ENCODE measurements at places on chromosomes 3 and 15.

DNA sequence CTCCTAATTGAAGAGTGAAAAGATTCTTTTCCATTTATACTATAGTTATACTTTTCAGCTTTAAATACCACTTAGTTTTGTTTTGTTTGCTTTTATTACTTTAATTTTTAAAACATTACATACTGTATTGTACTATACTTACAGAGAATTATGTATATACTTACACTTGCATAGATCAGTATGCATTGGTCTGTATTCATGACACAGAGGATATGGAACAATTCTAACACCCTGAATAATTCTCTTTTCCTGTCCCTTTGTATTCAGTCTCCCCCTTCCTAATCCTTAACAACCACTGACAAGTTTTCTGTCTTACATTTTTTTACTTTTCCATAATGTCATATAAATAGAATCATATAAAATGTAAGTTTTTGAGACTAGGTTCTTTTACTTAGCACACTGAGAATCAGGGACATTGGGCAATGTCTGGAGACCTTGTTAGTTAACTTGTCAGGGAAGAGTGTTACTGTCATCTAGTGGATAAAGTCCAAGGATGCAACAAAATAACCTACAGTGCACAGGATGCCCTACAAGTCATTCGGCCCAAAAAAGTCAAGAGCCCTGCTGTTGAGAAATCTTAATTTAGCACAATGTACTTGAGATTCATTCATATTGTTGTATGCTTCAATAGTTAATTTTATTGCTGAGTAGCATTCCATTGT is 95.7 kb upstream of the MCTP2 start:
- DNase-seq = no peak

DNA sequence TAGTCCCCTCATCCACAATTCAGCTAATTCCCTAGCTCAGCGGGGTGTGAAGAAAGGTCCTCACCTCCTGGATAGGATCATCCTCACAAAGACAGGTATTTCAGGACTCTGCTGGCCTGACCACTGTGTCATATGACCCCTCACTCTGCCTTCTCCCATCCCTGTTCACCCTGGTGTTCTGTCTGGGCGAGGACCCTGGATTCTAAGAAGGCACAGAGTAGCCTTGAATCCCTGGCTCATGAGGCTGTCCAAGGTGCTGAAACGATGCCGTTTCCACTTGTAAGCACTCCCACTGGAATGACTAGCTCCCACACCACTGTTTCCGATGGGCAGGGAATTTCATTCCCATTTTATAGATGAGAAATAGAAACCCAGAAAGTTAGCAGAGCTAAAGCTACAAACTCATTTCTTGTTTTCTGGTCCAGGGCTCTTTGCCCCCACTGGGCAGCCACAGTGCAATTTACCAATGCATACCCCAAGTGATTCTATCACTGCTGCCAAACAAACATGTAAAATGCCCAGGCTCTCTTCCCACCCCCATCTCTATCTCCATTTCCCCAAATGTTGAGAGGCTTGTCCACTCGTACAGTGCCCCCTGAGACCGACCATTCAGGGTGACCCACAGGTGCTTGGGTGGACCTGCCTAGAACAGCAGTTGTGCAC is 83.2 kb downstream of the RAB11A start:
- no peak for DNase-seq

- peak; percentile 31 for DNase-seq
Observed at GRCh38 chr3:143294188-143294587, 174.6 kb downstream of the CHST2 start.

GRCh38 chr3:36741285-36741684 is 23.1 kb downstream of the DCLK3 start:
- DNase-seq = no peak

DNA sequence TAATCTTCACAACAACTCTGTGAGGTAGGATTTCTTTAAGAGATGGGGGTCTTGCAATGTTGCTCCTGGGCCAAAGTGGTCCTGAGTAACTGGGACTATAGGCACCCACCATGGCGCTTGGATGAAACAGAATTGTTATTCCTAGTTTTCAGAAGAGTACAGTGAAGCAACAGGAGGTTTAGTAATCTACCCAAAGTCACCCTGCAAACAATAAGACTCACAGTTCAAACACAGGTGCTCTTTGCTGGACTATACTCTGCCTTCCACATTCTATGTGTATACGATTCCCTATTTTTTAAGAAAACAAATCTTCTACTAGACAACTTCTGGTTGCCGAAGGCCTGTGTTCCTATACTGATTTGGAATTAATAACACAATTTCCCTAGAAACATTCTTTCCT is 8.1 kb downstream of the C3orf70 start:
- DNase-seq = no peak

DNA sequence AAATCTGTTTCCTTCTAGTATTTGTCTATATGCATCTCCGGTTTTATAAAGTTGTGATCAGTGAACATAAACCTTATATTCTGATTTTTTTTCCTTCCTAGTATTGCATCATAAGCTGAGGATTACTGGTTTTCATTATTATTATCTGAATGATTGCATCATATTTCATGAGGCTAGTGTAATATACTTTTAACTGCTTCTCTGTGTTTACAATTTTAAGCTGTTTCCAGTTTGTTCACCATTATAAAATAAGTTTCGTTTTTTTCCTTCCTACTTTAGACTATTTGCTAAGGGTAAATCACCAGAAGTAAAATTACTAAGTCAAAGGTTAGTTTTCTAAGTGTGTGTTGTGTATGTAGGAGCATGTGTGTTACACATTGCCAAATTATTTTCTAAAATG is 20.2 kb downstream of the SEMA6D start:
- no peak for DNase-seq

- no peak for DNase-seq
Observed at GRCh38 chr3:24812116-24812515, 317.5 kb upstream of the THRB start.

DNA sequence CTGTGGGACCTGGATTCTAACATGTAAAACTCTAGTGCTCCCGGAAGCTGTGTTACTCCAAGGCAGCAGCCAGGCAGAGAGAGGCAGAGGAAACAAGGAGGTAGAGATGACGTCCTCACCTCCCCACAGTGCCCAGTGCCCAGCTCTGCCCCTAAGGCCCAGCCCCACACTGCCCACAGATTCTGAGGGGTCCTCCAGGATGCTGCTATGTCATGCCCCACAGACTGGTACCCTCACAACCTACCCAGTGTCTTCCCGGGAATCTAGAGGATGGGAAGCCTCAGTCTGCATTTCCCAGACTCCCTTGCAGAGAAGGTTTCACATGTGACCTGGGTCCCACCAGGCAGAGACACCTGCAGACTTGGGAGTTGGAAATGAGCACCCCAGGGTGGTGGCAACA is 75.9 kb upstream of the PCSK6 start:
- no peak for DNase-seq

- no peak for DNase-seq
Observed at GRCh38 chr15:80060356-80061006, 1.0 kb downstream of the ZFAND6 start.

DNA sequence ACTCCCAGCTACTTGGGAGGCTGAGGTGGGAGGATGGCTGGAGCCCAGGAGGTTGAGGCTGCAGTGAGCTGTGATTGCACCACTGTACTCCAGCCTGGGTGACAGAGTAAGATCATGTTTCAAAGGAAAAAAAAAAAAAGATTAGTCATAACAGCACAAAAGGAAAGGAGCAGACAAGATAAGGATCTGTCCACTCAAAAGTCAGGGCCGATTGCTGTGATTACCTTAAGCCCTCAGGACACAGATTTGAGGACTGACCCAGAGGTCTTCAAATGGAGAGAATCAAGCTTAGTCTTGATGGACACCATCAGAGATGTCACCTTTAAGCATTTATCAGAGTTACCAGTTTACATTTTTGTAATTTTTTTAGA is 23.9 kb upstream of the HEG1 start:
- DNase-seq = no peak

GRCh38 chr3:139427283-139428060 is 38.0 kb upstream of the COPB2 start:
- peak; percentile 49 for DNase-seq

DNA sequence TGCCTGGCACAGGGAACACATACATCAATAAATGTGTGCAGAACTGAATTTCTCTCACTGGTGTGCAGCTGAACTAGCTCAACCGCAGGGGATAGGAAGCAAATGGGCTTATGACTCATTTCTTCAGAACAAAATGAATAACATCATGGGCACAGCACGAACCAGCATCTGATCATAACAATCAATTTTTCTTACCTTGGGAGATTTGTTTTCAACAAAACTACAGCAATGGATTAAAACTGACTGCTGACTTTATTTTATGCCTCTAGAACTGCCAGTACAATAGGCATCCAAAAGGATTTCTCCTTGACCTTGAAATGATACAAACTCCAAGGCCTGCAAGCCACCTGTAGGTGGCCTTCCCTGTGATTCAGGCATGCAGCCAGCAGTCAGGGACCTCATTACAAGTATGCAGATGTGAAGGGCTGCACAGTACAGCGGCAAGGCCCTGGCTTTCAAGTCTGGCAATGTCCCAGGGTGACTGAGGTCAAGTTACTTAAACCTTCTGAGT is 26.1 kb downstream of the TAMM41 start:
- no peak for DNase-seq

GRCh38 chr15:69713726-69714559 is 261.3 kb downstream of the RPLP1 start:
- DNase-seq = no peak

GRCh38 chr3:127184870-127185216 is 8.1 kb upstream of the PRR23E start:
- DNase-seq = no peak

DNA sequence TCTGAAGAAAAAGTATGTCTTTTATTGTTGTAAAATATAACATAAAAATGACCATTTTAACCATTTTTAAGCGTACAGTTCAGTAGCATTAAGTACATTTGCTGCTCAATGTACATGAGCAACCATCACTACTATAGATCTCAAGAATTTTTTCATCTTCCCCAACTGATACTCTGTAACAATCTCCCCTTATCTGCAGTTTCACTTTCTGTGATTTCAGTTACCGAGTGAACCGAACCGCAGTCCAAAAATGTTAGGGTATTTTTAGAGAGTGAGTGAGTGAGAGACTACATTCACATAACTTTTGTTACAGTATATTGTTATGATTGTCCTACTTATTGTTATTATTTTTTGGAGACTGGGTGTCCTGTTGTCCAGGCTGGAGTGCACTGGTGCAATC is 9.0 kb upstream of the SLC25A26 start:
- no peak for DNase-seq

DNA sequence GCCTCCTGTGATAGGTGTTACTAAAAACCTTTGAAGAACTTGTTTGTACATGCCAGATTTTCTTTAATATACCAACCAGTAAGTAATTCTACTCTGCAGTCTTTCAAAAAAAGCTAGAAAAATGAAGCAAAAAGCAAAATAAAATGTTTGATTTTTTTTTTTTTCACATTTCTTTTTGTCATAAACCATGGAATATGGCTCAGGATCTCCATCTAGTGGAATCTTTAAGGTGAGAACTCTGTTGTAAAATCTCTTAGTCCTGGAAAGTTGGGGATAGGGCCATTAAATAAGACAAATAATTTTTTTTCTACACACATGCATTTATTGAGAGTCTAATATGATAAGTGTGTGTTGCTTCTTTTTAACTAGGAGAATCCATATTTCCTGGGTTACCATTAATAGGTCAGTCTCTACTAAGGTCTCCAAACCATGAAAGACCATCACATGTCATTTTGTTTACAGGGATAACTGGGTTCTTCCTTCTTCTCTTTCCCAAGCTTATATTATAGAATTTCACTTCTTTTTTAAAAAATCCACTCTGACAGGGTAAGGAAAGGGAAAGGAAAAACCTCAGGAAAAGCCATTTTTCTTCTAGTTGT is 84.6 kb downstream of the SLC9A9 start:
- DNase-seq = no peak
